ENCODE measurements at places on chromosomes 7 and 10.
A peak's percentile ranks its signal among the peaks of the same experiment; 100 is the strongest.

- no peak for DNase-seq
These were observed 7.7 kb upstream of the ITPRIP start for GRCh38 chr10:104345941-104346340.

DNA sequence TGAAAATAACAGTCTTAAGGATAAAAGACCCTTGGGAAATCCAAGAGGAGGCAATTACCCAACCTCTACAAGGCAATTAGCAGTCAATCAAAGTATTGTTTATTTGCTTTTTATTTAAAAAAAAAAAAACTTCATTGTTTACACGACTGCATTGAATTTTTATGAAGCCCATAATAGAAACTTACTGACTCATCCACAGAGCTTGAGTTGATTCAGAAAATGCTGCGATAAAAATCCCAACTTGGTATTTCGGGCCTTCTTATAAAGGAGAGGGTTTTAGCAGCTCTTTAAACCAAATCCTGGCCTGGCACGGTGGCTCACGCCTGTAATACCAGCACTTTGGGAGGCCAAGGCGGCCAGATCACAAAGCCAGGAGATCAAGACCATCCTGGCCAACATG is 69.2 kb upstream of the PALS2 start:
- no peak for DNase-seq

- DNase-seq = no peak
These were observed 531.8 kb downstream of the KCNMA1 start for GRCh38 chr10:77105761-77106221.

DNA sequence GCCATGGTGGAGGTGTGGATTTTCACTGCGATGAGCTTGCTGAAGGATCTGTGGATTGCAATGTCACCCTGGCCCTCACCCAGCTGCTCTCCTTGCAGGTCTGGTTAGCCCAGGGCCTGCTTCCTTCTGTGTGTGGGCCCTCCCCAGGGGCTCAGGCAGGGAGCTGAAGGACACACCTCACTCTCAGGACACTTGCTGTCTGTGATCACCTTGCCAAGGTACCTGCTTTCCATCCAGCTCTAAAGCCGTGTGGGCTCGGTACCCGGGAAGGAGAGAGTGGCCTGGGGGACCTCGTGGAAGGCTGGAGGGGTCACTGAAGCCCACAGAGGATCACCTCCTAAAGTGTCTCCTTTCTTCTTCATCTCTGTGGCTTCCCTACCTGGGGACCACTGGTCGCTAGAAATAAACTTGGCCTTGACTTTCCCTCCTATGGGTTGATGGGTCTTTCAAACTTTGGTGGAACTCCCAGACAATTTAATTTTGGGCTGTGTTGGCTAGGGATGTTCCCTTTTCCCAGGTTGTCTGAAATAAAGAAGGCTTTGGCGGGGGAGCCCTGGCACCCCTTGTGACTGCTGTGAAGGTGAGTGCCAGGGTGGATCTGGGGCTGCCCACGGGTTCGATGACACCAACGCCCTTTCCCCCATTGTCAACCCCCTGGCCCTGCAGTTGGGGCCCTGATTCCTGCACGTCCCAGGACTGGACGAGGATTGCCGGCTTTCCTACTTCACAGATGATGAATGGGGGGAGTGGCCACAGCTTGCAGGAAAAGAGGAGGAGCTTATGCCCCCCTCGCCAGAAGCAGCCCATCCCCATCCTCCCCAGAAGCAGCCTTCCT is 331.0 kb downstream of the ADARB2 start:
- DNase-seq = no peak

DNA sequence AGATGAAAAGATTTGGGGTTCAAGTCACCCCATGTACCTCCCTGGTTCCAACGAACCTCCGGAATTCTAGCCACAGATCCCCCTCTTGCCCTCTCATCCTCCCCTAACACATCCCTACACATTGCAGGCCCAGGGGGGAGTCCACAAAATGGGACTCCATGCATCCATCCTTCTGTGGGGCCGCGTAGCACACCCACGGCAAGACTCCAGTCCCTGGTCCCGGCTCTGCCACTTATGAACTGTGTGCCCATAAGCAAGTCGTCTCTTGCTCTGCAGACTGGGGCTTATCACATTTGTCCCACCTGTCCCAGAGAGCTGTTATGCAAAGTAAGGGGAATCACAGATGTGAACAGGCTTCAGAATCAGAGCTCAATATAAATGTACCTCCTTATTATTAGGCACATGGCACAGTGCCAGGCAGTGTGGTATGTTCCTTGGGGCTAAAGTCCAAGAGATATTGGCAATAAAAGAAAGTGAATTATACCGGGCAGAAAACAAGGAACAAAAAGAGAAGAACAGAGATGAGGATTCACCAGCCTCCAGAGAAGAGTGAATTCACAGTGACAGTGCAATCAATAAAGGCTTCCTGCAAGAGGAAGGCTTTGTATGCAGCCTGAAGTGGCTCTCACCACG is 73.9 kb downstream of the KCNMA1 start:
- DNase-seq = peak; percentile 31

DNA sequence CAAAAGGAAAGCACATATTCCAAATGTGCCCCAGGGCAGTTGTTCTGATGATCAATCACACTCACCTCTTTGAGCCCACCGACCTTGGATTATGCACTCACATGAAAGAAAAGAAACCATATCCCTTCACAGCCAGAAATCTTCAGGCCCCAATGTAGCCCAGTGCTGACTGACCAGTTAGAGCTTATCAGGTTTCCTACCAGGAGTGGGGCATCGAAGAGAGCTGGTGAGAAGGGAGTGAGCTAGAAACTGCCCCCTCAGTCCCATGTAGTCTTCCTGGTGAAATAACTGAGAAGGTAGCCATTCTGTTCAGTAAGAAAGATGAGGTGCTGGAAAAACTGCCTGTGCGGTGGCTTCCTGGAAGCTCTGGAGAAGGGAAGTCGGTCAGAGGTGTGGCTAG is 32.2 kb downstream of the NRCAM start:
- no peak for DNase-seq
